ENCODE measurements at places on chromosomes 11 and 22.

DNA sequence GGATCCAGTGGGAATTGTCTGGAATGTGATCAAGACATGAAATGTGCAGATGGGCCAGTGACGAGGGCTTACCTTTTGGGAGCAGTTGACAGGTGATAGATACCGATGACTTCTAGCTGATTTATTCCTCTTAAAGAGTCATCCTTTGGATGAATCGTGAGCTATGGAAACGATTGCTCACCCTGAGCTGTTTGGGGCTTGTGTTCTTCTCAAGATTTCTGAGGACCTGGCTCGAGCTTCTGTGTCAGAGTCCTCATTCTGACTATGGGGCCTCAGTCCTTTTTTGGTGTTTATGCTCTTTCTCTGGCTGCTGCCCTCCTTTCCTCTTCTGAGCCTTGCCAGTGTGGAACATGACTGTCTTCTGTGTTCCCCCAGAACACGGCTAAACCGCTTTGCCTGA is 11.9 kb upstream of the AMPD3 start:
- no peak for DNase-seq

DNA sequence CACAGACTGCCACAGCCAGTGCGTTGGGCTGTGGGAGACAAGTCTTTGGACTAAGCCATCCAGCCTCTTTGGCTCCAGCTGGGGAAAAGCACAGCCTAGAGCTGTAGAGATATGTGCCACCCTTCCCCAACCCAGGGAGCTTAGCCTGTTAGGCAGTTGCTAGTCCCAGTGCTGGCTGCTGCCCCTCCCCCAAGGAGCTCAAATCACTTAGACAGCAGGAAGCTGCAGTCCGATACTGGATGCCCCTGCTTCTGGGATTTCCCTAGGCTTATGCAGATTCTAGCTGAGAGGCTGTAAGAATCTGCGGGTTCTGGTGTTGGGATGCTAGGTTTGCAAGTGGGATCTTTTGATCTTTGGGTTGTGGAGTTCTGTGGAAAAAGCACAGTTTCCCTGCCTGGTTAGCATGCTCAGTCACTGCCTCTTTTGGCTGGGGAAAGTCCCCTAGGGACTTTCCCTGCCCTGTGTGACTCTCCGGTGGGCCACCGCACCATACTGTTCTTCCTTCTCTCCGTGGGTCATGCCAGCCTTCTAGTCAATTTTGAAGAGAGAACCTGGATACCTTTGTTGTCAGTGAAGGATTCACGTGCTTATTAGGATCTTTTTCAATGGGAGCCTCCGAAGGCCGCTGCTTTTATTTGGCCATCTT is 792.0 kb downstream of the KCNA4 start:
- no peak for DNase-seq

- DNase-seq, result no peak
Observed at GRCh38 chr11:85540181-85540580, 87.0 kb downstream of the DLG2 start.

DNA sequence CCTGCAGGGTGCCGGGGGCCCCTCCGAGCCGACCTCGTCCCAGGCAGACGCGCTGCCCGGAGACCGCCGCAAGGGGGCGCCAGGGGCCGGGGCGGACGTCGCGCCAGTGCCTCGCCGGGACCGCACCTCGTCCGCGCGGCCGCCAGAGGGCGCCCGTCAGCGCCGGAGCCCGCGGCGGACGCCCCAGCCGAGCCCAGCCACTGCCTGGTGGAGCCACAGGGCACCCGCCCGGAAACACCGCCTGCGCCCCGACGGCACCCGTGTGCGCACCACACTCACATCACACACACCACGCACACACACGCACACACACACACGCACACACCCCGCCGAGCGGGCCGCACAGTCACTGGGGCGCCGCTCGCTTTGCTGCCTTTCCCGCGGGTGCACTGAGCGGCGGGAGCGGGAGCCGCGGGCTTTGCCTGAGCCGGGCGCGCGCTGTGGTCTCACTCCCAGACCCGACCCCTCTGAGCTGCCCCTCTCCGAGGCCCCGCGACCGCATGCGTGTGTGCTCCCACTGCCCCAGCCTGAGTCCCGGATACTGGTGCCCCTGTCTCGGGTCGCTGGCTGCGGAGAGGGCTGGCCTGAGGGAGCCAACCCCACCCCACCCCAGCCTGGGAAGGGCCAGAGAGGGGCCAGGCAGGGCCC is 449.3 kb downstream of the OPCML start:
- peak; percentile 28 for DNase-seq

DNA sequence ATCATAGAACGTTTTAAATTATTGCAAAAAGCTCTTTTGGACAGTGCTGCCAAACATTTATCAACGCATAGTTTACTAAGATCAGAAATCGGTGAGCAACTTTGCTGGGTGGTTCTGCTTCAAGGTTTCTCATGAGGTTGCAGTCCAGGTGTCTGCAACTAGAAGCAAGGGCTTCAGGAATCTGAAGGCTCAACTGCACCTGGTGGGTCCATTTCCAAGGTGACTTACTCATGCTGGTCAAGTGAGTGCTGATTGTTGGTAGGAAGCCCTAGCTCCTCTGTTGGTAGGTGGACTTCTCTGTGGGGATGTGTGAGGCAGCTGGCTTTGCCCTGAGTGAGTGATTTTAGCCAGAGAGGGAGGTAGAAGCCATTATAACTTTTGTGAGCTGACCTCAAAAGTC is 22.5 kb downstream of the ARHGEF12 start:
- DNase-seq, result no peak

GRCh38 chr11:8111636-8112035 is 30.6 kb downstream of the TUB start:
- DNase-seq, result no peak

- DNase-seq, result no peak
Observed at GRCh38 chr11:78662811-78663210, 88.1 kb upstream of the NARS2 start.

DNA sequence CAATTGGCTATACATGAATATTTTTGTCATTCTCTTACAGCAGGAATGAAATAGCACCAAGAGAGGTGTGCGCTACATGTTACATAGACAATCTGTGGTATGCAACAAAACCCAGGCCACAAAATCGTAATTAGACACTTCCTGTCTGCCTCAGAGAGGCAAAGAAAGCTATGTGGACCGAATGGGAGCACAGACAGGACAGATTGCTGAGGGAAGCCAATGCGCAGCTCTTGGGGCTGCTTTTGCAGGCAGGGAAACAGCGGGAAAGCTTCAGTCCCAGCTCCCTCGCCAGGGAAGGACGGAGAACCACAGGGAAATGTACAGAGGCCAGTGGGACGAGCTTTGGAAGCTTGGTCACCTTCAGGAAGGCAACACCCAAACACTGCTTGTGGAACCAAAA is 40.9 kb downstream of the SERPINH1 start:
- DNase-seq, result no peak

DNA sequence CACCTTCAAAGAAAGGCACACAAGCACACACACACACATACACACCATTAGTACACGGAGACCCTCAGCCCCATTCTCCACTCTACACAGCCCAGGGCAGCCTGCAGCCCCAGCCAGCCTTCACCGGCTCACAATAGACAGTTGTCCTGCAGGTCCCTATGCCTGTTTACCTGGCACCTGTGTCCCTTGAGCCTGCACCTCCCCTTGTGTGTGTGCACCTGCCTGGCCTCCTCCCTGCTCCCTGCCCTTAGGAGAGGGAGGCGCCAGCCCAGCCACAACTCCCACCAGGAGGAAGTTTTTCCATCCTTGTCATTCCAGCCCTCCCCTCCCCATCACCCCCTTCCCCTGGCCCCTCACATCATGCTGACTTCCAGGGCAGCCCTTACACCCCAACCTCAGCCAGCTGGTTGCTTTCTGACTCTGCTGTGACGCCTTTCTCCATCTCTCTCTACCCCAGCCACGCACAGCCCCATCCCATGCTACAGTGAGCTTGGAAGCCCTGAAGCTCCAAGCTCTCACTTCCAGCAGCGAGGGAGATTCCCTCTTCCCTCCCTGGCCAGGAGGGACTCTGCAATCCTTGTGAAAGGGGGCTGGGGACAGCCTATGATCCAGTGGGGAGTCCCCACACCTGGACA is 4.4 kb downstream of the AHNAK start:
- DNase-seq, result no peak

- no peak for DNase-seq
Observed at GRCh38 chr11:130197386-130198035, 37.9 kb downstream of the ST14 start.

DNA sequence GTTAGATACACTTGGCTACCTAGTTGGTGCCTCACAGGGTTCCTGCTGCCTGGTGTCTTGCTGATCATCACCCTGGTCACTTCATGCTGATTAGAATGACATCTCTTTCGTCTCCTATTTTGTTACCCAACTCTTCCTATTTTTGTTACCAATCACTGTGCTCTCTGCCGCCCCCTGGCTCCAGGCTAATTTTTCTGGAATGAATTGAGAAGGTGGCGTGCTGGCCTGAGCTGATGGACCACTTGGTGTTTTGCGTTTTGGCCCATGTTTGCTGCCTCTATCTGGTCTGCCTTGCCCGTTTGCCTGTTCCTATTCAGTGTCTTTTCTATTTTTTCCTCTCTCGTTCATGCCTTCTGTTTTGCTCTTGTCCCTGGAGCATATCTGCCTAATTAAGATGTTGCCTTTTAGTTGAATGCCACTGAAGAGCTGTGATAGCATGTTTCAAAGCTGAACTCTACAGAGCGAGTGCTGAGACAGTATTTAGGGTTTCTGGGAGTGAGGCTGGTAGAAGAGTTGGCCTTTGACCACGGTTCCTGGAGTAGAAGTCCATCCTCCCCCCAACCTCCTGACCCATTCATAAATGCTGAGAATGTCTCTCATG is 5.9 kb upstream of the ATF4 start:
- DNase-seq, result peak; percentile 28

DNA sequence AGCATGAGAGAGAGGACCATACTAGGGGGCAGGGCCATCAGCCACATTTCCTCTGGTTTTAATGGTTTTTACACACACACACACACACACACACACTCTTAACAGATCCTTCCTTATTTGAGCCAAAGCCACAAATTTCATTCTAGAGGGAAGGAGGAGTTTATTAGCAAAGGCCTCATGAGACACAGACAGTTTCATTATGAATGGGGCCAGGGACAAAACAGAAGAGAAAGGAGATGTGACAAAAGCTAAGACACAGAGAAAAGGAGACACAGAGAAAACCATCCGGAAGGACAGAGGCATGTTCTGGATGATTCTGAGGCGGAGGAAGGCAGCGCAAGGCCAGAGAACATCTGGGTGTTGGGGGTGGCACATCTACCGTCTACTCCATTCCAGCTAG is 32.2 kb upstream of the ARFGAP3 start:
- peak; percentile 14 for DNase-seq

- no peak for DNase-seq
Observed at GRCh38 chr11:111300569-111300968, 2.2 kb downstream of the POU2AF3 start.

DNA sequence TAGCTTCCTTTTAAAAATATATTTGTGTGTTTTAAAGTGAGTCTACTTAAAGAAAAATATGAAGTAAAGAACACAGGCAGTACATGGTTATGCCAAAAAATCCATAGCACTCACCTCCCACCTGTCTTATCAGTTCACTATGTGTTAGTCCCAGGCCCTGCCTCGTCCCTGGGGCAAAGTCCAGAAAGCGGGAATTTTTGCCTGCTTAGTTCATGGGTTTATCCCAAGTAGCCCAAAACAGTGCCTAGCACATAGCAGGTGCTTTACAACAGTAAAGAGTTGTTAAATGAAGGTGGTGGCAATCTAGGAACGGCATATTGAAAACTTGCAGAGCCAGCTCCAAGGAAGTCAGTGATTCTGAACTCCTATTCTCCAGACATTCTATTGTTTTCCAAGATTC is 154.0 kb downstream of the MN1 start:
- no peak for DNase-seq

GRCh38 chr11:71151561-71151960 is 100.8 kb downstream of the SHANK2 start:
- DNase-seq, result no peak

GRCh38 chr11:8203414-8203715 is 34.5 kb upstream of the RIC3 start:
- DNase-seq, result no peak

DNA sequence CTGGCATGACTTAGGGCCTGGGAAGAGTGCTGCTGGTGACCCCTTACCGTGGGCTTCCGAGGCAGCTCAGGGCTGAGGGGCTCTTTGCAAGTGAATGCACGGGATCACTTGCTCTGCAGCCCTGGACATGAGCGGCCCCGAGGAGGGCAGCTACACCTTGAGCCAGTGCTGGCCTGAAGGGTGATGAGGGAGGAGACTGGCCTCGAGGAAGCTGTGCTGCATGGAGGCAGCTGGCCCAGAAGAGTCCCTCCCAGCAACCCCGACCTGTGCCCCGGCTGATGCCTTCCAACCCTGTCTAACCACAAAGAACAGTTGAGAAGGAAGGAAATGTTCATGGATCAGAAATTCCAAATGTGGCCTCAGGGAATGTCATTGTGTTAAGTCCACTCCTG is 45.2 kb downstream of the TBX1 start:
- no peak for DNase-seq

- no peak for DNase-seq
Observed at GRCh38 chr11:46681814-46682213, 18.6 kb downstream of the ARHGAP1 start.

Measured in CD4-positive, alpha-beta T cell treated with Interferon gamma for 1 hour (primary cell).